ENCODE measurements at places on chromosomes 6 and 20.

GRCh38 chr6:169960886-169961611, 209.6 kb downstream of the ERMARD start:
- no peak for DNase-seq

GRCh38 chr6:16850681-16851026, 89.4 kb upstream of the ATXN1 start:
- DNase-seq = no peak

DNA sequence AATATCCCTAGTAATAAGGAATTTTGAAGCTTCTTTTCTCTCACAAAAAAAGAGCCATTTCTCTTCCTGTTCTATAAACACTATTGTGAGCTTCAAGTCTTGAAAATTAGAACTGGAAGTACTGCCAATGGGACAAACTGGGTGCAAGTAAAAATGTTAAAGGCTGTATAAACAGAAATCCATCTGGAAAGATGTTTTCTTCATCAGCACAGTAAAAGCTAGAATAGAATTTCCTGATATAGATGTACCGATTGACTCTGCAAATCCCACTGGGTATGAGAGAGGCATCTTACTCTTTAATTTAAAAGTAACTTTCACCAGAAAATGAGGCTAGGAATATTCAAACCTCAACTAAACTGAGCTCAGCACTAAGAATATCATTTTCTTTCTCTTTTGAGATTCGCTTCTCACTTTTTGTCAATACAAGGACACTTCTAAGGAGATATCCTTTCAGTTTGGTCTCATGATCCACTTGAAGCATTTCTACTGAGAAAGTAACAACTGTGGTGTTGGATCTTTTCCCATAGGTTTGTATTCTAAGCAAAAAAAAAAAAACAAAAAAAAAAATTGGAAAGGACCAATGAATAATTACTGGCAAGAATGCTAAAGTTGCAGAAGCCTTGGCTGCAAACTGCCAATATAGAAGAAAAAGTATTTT, 169.0 kb upstream of the PRDM1 start:
- no peak for DNase-seq

DNA sequence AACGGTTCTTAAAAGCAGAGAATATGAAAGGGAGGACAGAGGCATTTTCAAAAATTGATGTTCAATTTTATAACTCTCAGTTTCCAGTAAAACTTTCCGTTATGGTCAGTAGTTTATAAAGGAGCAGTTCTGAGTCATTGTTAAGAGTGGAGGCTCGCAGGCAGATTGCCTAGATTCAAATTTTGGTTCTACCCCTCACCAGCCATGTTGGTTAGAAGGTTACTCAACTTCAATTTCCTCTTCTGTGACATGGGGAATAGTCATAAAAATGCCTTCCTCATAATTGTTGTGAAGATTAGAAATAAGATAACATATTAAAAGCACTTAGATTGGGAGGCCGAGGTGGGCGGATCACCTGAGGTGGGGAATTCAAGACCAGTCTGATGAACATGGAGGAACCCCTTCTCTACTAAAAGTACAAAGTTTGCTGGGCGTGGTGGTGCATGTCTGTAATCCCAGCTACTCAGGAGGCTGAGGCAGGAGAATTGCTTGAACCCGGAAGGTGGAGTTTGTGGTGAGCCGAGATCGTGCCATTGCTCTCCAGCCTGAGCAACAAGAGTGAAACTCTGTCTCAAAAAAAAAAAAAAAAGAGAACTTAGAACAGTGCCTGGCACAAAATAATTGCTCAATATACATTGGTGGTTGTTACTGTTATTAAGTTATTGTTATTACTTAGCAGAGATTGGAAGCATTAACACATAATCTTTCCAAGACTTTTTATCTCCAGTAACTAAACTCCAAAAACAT, 348.9 kb downstream of the NRN1 start:
- DNase-seq = no peak

DNA sequence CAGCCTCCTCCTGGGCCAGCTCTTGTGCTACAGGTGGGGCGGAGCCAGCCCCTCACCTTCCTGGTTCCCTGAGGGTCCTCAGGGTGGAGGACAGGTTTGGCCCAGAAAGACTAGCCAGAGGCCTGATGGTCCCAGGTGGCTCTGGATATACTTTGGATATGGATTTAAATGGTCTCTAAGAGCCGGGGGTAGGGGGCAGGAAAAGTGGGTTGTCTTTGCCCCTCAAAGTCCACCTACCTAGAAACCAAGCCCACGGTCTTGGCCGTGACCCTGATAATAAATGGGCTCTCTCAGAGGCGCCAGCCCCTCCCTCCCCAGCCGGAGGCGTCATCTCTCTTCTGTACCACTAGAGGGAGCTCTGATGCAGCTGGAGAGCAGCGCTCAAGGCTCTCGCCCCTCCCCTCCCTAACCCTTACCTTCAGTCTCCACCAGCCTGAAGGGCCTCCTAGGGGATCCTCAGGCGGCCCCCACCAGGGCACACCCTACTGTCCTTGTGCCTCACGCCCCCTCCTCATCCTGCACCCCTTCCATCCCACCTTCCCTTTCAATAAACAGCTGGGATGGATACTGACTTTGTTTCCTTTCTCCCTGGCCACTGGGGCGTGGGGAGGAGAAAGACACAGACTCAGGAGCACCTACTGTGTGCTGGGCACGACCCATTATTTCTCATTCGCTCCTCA, 7.5 kb downstream of the NRSN2 start:
- peak; percentile 91 for DNase-seq

- no peak for DNase-seq
Observed at GRCh38 chr20:9220874-9221547, 152.1 kb downstream of the PLCB4 start.

GRCh38 chr6:133340557-133340956, 99.4 kb downstream of the EYA4 start:
- no peak for DNase-seq

DNA sequence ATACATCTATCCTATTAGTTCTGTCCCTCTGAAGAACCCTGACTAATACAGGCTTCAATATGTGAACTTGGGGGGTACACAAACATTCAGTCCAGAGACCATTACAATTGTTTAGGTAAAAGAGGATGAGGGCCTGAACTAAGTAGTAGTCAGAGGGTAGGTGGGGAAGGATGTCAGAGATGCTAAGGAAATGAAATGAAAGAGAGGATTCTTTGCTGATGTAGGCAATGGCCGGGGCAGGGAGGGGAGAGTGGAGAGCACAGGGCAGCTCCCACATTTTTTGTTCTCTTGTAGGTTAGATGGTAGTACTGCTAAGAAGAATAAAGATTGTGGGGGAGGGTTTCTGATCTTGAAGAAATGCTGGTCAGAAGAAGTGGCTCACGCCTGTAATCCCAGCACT, 60.8 kb downstream of the SOX4 start:
- DNase-seq = no peak

DNA sequence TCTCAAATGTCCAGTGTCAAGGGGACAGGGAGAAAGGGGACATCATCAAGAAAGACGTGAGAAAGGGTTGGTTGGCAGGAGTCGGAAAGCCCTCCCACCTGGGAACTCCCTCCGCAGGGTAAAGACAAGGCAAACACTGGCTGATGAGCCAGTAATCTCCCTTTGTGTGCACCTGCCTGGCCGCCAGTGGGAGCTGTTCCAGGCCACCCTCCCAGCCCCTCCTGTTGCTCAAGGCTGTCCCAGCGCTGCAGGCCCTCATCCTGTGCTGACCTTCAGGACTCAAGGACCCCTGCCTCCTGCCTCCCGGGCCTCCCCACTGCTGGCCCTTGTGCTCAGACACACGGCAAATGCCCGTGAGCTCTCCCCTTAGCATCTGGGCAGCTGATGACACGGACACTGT, 7.4 kb downstream of the FRMD1 start:
- no peak for DNase-seq

DNA sequence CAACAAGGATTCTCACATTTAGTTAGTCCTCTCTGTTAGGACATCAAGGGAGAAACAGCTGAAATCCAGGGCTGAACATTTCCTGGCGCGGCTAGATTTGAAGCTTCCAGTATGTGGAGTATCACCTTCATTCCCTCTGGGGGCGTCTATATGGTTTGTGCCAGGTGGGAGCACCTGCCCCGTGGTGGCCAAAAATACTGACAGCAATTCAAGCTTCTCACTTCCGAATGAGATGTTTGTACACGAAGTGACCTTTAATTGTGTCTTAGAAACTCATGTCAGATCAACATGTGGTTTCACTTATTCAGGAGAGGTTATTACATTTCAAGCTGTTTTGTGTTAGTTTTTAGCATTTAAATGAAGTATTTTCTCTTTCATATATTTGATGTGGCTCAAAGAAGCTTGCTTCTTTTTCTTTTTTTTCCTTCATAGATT, 67.3 kb upstream of the ZNF217 start:
- no peak for DNase-seq

DNA sequence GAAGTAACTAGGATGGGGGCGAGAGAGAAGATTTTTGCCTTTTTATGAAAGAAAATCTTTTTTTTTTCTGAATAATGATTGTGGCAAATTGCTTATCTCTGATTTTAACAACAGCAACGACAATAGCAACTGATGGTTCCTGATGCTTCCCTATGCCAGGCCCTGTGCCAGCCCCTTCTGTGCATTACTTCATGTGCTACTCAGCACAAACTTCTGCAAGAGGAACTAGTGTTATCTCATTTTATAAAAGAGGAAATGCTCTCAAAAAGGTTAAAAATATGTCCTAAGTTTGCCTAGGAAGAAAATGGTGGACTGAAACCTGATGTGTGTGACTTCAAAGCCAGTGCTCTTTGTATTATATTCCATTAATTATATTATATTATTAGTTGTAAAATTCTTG, 74.0 kb upstream of the RALGAPA2 start:
- no peak for DNase-seq

DNA sequence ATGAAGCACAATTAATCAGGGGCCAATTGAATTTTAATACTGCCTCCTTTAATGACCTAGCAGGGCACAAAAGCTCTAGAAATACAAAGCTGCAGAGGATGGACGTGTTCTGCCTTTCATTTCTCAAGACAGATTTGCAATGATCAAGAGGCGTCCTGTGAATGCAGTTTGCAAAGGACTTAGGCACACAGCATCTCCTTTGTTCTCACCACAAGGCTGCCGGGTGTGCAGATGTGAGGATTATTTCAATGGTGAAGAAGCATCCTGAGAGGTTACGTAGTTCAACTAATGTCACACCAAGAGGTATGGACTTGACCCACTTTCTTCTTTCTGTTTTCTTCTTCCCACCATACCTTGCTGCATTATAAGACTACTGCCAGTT, 42.9 kb upstream of the SPTLC3 start:
- DNase-seq = no peak

- no peak for DNase-seq
Observed at GRCh38 chr6:139752086-139752485, 377.6 kb upstream of the CITED2 start.

DNA sequence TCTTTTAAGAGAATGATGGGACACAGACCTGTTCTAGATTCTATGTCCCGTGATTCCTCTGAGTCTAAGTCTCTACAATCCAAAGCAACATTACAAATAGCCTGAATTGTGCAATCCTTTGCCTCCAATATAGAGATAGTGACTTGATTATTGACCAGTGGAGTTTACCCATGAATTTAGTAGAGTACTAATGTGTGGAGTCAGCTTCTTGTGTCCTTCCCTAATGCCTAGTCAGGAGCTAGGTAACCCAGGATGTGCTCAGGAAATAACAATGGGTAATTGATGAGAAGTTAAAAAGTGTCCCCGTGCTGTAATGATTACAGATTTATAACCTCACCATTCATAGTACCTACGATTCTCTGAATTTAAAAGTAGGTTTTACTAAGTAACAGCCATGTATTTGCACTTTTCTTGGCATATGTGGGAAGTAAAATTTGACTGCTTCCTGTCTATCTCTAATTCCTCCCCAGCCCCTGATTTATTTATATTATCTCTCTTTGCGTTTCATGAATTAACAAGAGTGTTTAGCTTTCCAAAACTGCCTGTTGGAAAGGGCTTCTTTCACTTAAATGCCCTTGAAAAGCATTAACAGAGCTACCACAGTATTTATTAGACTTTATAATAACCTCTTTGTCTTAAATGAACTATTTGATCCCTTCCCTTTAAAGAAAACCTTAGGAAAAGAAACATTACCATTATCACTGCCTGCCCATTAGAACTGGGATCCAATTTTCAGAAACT, 30.5 kb downstream of the NEDD9 start:
- DNase-seq = no peak

DNA sequence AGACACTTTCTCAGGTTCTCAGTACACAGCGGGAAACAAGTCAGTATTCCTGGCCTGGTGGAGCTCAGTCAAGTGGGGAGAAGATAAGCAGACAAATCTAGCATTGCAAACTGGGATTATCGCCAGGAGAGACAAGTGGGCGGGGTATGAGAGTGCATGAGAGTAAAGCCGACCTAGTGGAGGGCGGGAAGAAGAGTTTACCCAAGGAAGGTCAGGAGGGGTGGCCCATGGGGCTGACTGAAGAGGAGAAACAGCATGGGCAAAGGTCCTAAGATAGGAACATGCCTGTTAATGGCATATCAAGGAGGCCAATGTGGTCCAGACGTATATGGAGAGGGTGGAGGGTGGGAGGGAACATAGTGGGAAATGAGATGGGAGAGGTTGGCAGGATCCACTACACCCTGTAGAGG, 12.4 kb upstream of the CSNK2A1 start:
- DNase-seq = no peak

DNA sequence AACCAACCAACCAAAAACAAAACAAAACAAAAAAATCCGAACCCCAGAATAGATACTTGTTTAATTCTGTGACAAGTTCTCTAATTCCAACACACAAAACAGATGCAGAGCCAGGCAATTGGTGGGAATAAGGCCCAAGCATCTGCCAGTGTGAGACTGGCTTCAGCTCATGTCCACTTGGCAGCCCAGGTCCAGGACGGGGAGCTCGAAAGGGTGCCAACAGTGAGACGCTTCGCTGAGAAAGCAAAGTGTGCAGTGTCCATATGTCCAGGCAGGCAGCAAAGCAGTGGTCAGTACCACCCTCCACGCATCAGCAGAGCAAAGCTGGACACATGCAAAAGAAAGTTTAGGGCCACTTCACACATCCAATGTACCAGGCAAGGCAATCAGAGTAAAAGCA, 102.9 kb downstream of the RALGAPA2 start:
- no peak for DNase-seq

- DNase-seq = no peak
Observed at GRCh38 chr6:83927470-83927869, 68.0 kb downstream of the CYB5R4 start.

GRCh38 chr6:140379919-140380318, 1005.5 kb upstream of the CITED2 start:
- DNase-seq = no peak

- no peak for DNase-seq
Observed at GRCh38 chr20:25256226-25256859, 8.5 kb downstream of the PYGB start.

GRCh38 chr6:21914121-21914973, 320.8 kb downstream of the SOX4 start:
- DNase-seq = no peak

DNA sequence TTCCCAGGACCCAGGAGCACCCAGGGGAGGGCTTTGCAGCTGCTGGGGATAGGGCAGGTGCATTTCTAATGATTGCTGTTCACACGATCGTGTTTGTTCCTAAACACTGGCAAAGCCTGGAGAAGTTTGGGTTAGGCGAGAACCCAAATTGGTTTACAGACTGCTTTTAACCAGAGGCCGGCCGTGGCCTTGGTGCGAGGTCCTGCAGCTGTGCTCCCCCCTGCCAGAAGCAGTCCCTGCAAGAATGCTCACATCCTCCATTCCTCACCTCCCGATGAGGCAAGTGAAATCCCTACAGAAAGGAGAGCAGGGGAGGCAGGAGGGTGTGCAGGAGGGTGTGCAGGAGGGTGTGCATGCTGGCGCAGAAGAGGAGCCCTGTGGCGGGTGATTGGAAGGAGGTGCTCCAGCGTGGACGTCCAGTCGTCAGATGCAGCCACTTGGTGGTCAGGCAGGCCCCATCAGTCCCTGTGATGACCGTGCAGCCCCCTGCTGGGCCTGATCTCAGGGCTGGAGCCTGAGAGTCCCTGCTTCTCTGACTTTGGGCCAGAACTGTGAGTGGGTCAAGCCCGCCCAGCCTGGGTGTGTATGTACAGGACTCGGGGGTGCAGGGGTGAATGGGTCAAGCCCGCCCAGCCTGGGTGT, 55.7 kb upstream of the FRMD1 start:
- no peak for DNase-seq

Data from NAMALWA (cell line).